K562 (cell line): ENCODE measurements at places on chromosomes 4 and X. TPM values are rescaled to one million over a fixed set of nuclear protein-coding genes. Genes with fewer than 3 reads are reported as not detected.

DNA sequence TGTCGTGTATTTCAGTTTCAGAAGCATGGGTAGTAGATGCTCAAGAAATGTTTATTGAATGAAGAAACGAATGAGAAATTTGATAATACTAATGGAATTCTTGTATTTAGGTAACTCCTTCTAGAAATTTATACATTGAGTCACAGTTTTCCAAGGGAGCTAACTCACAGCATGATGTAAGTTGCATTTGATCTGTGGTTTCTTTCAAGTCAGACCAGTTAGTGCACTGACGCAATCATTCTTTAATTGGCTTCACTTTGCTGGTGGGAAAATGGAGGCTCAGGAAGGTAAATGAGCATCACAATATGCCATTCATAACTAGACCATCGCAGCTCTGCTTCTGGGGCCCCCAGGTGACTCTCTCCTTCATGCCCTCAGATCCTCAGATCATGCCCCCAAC is 17.3 kb upstream of the CWH43 start:
- H3K27ac ChIP-seq = no peak overlapping the region
- H3K36me3 ChIP-seq = no peaks in the 10 kb centered on the region
- H3K4me1 ChIP-seq = no peaks in the 10 kb centered on the region; the same call in 2 of the 3 replicates
- H3K27me3 ChIP-seq = no peaks in the 10 kb centered on the region

DNA sequence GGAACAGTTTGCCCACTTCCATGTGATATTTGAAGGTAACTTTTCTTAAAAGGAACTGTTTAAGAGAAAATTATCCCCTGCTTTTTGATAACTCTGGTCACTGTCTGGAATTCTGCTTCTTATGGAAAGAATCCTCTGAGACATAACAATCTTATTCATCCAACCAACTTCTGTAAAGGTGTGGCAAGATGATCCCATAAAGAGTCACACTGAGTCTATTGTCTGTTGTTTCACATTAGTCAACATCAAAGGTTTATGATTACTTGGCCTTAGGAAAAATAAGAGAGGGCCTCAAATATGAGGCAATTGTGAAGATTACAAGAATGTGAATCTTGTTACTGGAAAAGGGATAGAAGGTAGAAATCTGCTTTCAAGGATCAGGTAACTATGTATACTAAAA is 88.0 kb upstream of the MAGEB18 start:
- no peaks in the 10 kb centered on the region for H3K27me3 ChIP-seq
- no peaks in the 10 kb centered on the region for H3K36me3 ChIP-seq
- no peak overlapping the region for H3K4me3 ChIP-seq
- DNase-seq = no peak
- no peaks in the 10 kb centered on the region for H3K4me1 ChIP-seq

The PLAC8 gene
- 0.27 and 0.58 TPM in 2 replicates for total RNA-seq

The UGT8 gene
- total RNA-seq = 6.0 and 7.5 TPM in 2 replicates

The CHRDL1 gene
- total RNA-seq = not detected in 2 replicates
